Mesothelial cell of epicardium (in vitro differentiated cells): ENCODE measurements at places on chromosomes 6 and 20.

DNA sequence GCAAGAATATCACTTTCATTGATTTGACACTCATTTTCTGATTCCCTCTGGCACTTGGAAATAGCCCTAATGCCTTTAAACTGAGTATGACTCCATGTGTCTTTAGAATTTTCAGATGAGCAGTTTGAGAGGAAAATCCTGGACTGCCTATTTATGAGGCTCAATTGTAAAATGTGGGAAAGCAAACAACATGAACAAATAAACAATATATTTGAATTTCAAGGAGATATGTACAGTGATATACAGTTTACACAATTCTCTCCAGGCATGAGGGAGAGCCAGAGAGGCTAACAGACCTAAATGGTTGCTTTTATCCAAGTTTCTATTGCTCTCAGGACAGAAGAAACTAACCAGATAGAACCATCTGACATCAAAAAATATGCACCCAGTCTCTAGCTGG lies 748.2 kb upstream of the NRSN1 start:
- DNase-seq = no peak

GRCh38 chr6:88480816-88481215 lies 314.7 kb upstream of the CNR1 start:
- DNase-seq = no peak

- DNase-seq = no peak
Measured at GRCh38 chr20:56181583-56181982, 66.9 kb upstream of the MC3R start.

GRCh38 chr6:33742092-33742491 lies 4.6 kb downstream of the IP6K3 start:
- no peak for DNase-seq

- no peak for DNase-seq
Measured at GRCh38 chr20:35104685-35105295, 12.2 kb upstream of the TRPC4AP start.

- DNase-seq = no peak
Measured at GRCh38 chr6:30741063-30741779, 1.3 kb downstream of the FLOT1 start.

GRCh38 chr6:20826378-20826777 lies 292.1 kb downstream of the CDKAL1 start:
- no peak for DNase-seq

DNA sequence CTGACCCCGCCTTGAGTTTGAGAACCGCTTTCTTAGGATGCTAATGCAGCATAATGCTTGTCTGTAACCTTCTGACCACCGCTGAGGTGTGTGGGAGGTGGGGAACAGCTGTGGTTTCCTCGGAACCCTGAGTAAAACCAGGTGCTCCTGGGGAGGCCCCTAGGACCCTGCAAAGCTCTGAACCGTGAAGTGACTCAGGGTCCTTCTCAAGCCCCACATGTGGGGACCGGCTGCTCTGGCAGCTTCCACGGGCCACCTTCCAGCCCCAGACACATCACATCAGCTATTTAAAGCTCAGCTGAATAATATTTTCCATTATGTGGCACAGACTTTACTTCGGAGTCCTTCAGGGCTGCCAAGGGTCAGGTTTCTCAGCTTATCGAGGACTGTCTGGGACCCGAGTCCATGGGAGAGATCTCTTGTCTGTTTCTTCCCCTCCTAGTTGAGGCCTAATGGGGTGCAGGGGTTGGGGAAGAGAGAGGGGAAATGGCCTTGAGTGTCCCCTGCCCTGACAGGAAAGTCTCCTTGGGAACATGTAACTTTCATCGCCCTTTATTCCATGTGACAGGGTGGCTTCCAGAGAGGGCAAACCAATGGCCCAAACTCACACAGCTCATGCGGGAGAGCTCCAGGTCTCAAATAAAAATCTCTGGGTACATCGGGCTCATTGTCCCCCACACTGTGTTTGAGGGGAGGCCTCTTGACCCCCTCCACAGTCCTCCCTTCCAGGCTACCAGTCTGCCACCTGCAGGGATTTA lies 186.1 kb upstream of the SLC24A3 start:
- no peak for DNase-seq

- no peak for DNase-seq
Measured at GRCh38 chr6:116221067-116221466, 32.8 kb downstream of the TSPYL4 start.

DNA sequence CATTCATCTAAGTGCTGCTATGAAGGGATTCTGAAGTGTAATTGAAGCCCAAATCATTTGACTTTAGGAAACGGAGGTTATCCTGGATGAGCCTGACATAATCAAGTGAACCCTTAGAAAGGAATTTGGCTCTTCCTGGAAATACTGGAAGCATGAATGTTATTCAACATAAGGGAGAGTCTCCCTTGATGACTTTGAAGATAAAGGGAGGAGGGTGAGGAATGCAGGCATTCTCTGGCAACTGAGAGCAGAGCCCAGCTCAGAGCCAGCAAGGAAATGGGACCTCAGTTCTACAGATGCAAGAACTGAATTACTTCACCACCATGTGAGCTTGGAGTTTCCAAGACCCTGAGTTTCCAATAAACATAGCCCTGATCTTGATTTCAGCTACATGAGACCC lies 168.2 kb downstream of the DLL1 start:
- DNase-seq = peak; percentile 5

DNA sequence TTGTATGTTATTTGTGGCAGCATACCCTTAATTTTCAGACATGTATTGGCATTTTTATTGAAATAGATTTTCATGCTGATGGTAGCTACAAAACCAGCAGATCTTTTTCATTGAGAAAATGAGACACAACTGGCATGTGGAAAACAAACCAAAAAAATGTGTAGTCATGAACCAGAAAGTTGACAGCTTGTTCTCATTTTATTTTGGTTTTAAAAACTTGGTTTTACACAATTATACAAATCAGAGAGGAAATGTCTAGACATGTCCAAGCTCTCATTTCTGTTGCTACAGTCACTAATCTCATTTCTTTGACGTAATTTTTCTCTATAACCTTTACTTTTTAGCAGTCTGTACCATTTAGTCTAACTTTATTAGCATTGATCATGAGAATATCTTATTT lies 85.4 kb downstream of the GRIK2 start:
- no peak for DNase-seq
